ENCODE measurements at places on chromosomes 3 and 15.

GRCh38 chr3:89368846-89369245 lies 261.4 kb downstream of the EPHA3 start:
- no peak for DNase-seq

- no peak for DNase-seq
Observed at GRCh38 chr3:177642804-177643125, 445.5 kb upstream of the TBL1XR1 start.

DNA sequence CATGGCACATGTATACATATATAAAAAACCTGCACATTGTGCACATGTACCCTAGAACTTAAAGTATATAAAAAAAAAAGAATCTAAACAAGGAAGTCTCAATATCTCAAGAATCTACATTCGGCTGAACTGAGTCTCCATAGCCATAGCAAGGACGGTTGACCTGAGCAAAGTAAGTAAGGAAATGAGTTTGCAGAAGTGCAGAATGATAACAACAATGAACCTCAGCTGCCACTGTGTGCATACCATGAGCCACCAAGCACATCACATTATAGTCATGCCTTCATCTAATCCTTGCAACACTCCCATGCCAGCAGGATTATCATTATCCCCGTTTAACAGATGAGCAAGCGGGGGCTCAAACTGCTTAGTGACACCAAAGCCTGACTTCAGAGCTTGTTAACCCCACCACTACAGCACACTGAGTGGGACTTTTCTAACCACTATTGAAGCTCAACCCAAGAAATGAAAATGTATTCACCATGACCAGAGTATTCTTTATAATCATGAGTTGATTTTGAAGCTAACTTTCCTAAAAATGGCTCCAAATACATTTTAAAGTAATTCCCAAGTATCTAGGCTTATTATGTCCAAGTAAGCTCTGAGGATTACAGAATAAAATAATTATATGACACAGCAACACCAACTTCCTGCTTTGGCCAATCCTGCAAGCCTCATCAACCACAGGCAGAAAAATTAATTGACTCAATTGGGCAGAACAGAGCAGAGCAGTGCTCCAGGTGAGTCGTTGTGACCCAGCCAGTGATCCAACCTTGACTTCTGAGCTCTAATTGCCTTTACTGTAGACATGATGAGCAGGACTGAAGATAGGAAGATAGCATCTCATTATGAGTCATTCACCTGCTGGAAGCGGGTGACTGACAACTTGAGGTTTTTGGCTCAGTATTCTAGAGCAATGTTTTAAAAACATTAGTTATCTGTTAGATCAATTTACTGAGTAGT lies 47.3 kb upstream of the IL12A start:
- no peak for DNase-seq

GRCh38 chr3:113070681-113071113 lies 79.9 kb downstream of the GTPBP8 start:
- DNase-seq, result no peak

DNA sequence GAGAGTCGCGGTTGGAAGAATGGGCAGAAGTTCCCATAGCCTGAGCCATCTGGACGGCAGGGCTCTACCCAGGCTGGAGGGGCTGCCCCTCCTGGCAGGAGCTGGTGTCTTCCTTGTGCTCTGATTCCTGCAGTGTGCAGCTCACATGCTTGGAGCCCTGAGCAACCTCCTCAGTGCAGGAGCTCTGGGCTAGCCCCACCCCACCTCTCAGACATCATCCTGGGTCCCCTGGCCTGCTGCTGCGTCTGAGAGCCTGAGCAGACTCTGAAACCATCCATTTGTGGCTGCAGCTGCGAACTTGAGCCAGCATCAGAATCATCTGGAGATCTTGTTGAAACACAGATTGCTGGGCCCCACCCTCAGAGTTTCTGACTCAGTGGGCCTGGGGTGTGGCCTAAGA lies 42.8 kb downstream of the POMGNT2 start:
- DNase-seq, result no peak

GRCh38 chr3:116707531-116707930 lies 2.0 kb upstream of the TUSC7 start:
- DNase-seq, result no peak

DNA sequence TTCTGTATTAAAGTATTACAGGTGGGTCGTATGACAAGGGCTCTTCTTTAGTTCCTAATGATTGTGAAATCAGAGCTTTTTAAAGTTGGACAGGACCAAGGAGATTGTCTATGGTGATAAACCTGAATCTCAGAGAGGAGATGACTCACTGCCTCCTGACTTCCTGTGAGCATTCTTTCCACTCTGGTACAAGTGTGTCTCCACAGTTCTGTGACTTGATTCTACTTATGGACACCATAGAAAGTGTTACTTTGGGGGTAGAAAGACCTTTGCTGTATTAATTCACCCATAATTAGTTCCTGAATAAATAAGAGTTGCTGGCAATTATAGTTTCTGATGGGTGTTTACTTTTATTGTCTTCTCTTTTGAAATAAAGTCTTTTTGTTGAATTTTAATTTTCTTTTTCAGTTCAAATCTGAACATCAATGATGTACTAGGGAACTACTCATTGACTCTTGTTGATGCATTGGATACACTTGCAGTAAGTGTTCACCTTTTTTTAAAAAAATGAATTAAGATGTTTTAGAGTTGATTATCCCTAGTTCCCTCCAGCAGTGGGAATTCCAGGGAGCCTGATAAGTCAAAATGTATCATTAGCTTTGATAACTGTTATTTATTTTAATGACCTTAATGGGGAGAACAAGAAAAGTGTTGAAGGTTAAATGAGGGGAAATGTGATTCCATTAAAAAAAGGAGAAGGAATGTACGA lies 7.4 kb downstream of the EDEM1 start:
- no peak for DNase-seq

- DNase-seq, result no peak
Observed at GRCh38 chr3:42001777-42002176, 39.9 kb upstream of the ULK4 start.

- no peak for DNase-seq
Observed at GRCh38 chr3:14719006-14719405, 44.1 kb downstream of the C3orf20 start.

- DNase-seq, result no peak
Observed at GRCh38 chr3:112963683-112964082, 11.2 kb downstream of the CD200R1 start.

DNA sequence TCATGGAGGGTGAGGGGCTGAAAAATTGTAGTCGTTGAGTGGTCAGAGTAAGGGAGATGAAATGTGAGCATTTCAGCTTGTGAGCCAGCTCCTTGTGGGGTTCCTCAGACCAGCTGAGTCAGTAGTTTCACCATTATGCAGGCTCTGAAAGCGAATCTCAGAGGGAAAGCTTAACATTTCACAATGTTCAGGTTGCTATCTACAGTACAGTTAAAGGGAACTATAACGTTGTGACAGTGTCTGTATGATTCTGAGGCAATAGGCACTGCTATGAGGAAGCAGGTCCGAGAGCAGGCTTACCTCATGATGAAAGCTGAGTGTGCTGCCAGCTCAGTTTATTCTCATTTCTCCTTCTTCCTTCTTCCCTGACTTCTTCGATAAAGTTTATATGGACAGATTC lies 469.6 kb downstream of the EDEM1 start:
- no peak for DNase-seq

DNA sequence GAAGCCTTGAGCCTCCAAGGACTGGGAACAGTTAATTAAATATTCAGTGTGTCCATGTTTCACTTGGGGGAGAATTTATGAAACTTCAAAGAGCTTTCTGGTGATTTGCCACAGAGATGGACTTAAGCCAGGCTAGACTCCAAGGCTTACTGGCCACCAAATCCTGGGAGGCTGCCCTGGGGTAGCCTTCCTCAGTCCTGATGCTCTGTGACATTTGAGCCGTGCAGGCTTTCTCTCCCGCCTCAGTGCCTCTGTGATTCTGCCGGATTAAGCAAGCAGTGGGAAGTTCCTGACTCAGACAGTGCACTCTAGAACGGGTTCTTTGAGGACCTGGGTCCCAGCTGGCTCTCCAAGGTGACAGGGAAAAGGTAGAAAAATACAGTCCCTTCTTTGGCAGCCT lies 314.7 kb upstream of the ICE2 start:
- DNase-seq, result no peak

- DNase-seq, result no peak
Observed at GRCh38 chr15:32722136-32722535, 4.3 kb downstream of the GREM1 start.

GRCh38 chr3:167162083-167162482 lies 218.0 kb downstream of the ZBBX start:
- DNase-seq, result no peak

DNA sequence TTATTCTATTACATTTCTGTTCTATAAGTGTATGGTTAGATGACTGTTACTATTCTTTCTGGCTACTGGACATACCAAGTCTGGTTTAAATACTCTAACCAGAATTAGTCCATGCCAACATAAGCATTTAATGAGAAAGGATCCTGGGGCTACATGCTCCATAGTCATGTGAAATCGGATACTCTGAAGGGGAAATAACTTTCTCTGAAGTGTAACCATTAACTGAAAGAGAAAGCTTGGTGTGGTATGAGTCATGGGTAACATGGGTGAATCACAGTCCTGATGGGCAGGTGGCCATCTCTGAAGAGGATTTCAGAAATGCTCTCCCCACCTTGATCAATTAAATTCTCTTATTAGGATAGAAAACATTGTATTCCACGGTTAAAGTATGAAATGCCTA lies 69.4 kb downstream of the FHIT start:
- DNase-seq, result no peak

- no peak for DNase-seq
Observed at GRCh38 chr15:44319385-44319784, 30.9 kb downstream of the GOLM2 start.

- DNase-seq, result no peak
Observed at GRCh38 chr3:46416125-46416810, 9.2 kb downstream of the CCRL2 start.

GRCh38 chr15:87962428-87962827 lies 294.1 kb downstream of the NTRK3 start:
- no peak for DNase-seq

- no peak for DNase-seq
Observed at GRCh38 chr3:107543666-107544065, 20.9 kb downstream of the BBX start.

GRCh38 chr15:44550256-44550655 lies 13.3 kb downstream of the EIF3J start:
- DNase-seq, result no peak

DNA sequence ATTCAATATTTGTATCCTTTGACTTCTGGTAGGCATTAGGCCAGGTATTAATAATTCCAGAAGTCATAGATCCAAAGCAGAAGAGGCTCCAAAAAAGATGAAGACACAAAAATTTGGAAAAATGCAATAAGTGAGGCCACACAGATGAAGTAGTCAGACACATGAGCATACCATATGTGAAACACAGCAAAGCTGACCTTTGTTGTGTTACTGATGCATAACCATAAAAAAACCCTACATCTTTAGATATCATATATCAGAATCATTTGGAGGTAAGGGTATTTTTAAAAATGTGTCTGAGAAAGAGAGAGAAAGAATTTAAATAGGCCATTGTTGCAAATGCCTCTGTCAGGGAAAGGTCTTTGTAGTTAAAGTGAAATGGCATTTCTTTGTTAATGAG lies 314.9 kb downstream of the SLC9A9 start:
- no peak for DNase-seq

- DNase-seq, result no peak
Observed at GRCh38 chr15:88401251-88401995, 65.8 kb downstream of the MRPL46 start.

DNA sequence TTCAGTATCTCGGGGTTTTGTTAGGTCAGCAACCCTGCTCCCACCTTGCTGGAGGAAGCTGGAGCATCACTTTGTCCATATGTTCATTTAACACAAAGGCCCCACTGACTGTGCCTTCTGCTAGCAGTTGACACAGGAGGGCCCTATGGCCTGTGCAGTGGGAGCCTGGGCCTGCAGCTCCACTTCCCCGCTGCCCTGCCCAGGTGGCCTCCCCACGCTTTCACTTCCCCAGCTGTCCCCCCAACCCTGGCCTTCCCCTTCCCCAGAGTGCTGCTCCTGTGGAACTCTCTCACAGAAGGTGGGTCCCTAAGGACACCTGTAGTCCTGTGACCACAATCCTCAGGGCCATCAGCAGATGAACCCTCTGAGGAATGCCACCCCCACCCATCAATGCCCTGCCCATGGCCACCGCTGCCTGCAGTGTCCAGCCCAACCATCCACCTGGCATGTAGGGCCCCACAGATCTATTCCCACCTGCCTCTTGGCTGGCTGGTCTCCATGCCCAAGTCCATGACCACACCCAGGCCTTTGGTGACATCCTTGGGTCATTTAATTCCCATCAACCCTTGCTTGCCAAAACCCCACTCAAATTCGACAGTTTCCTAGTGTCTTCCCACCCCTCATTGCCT lies 13.5 kb downstream of the TBC1D21 start:
- DNase-seq, result no peak

DNA sequence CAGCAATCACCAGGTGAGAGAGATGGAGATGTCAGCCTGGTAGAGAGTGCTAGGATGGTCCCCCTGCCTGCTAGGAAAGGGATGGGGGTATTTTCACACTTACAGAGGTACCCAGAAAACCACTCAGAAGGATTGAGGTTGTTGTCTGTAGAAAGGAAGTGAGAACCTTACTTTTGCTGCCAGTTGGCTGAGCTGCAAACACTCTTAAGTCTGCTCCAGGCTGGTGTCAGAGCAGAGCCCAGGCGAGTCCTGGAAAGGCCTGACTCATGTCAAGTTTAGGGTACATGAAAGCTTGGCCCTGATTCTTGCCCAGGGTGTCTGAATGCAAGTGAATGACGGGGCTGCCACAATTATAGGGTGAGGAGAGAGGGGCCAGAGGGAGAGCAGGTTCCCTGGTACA lies 214.5 kb upstream of the TRIM42 start:
- DNase-seq, result no peak

GRCh38 chr3:101635954-101636798 lies 40.8 kb downstream of the ZBTB11 start:
- peak; percentile 61 for DNase-seq

GRCh38 chr3:194103983-194104751 lies 31.8 kb upstream of the HES1 start:
- DNase-seq, result no peak

- DNase-seq, result no peak
Observed at GRCh38 chr3:175447521-175447920, 588.4 kb downstream of the NAALADL2 start.

DNA sequence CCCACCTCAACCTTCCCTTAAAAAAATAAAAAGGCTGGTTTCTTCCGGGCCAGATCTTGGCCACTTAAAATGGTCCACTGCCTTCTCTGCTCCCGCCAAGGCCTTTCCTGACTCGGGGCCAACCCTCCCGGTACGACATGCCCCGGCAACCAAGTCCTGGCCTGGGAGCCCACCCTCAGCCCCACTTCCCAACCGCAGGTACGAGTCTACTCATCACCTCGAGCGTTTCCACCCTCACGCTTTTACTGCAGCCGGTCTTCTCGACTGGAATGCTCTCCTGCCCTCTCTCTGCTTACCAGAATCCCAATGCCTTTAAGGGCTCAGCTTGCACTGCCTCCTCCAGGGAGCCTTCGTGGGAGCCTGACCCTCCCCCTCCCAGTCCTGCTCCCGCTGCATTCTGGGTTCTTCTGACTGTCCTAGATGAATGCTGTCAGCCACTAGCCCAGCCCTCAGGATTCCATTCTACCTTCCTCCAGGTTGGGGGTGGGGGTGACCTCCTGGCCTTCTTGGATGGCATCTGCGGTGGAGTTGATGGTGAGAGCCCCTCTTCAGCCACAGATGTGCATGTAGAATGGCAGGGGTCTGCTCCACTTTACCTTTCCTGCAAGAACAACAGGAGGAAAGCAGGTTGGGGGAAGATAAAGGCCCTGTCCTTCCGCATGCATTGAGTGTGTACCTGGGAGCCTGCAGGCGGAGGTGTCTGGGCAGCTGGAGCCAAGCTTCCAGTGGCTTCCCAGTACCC lies 1.1 kb upstream of the CSRNP1 start:
- no peak for DNase-seq

- DNase-seq, result no peak
Observed at GRCh38 chr15:66997212-66997611, 68.2 kb upstream of the SMAD3 start.
